T-helper 2 cell (primary cell): ENCODE measurements at places on chromosomes 7 and 10.
A peak's percentile ranks its signal among the peaks of the same experiment; 100 is the strongest.

GRCh38 chr10:112376396-112376790 lies 2.5 kb downstream of the ACSL5 start:
- DNase-seq = no peak

DNA sequence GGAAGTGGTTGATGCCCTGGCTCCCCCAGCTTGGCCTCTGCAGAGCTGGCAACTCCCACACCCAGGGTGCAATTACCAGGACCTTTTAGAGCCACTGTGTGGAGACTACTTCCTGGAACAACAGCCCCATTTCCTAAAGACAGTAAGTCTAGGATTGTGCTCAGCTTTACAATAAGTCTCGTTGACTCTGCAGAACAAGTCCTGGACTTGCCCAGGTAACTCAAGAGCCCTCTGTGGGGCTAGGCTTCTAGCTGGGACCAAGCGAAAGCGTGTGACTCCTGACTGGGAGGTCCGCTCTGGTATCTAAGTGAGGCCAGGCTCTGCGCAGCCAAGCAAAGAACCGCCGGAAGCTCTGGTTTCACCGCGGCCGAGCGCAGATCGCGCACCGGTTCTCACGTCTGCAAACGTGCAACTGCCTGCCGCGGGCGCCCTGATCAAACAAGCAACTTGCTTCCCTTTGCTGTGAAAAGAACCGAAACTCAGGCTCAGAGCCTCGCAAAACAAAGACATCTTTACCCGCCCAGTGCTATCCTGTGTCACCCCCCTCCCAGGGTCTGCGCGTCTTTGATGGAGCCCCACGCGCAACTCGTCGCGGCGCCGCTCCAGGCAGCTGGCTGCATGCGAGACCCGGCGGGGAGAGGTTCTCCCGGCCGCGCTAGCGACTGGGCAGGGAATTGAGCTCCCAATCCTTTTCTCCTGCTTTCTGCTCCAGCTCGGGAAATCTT lies 4.4 kb upstream of the PDLIM1 start:
- no peak for DNase-seq

DNA sequence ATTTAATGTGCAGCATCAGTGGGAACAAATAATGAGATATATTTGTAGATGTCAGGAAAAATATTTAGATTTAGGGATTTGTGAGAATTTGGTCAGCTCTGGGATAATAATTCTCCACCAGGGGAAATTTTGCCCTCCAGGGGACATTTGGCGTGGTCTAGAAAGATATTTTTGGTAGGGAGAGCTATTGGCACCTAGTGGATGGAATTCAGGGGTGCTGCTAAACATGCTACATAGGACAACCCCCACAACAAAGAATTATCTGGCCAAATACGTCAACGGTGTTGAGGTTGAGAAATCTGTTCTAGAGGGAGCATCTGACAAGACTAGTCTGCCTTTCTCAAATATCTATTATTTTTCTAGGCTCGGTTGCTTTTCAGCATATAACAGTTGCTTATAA lies 2.1 kb downstream of the ADK start:
- DNase-seq = no peak

DNA sequence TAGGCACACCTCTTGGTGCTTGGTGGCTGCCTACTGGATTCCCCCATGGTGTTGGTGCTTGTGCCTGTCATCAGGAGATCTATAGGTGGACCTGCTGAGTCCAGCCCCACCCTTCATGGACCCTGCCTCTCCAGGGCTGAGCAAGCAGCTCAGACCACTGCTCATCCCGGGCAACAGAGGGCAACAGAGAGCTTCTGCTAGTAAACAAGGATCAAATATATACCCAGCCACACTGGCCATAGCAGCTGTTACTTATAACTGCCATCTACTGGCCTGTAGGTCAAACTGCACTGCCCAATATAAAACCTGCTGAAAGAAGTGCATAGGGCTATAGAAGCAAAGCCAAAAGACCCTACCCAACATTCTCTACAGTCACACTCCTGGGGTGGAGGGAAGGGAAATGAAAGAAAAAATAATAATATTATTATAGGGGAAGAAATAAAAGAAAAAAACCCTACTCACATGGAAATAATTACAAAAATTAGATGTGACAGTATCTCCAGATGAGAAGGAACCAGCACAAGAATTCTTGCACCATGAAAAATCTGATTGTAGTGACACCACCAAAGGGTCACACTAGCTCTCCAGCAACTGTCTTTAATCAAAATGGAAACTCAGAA lies 54.9 kb upstream of the ZNF800 start:
- peak; percentile 81 for DNase-seq

GRCh38 chr10:129833468-129833950 lies 130.6 kb downstream of the EBF3 start:
- DNase-seq = no peak

GRCh38 chr7:157769526-157770215 lies 432.9 kb downstream of the DNAJB6 start:
- no peak for DNase-seq

GRCh38 chr7:13933091-13933490 lies 56.4 kb downstream of the ETV1 start:
- DNase-seq = no peak

DNA sequence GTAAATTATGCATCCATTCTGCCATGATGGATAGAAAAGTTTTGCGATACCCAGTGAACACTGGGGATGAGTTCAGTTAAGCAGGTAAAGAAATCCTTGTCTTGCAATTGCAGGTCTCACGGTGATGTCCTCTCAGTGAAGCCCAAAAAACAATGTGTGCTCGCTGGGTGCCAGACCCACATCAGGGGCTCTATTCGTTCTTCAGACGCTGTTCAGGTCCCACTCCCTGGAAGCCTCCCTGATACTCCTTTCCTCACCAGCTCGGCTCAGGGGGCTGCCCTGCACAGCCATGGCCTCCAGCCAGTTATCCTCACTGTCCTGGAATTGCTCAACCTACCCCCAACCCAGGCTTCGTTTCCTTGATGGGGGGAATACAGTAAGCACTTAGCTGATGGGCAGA lies 323.5 kb downstream of the ADARB2 start:
- DNase-seq = no peak

DNA sequence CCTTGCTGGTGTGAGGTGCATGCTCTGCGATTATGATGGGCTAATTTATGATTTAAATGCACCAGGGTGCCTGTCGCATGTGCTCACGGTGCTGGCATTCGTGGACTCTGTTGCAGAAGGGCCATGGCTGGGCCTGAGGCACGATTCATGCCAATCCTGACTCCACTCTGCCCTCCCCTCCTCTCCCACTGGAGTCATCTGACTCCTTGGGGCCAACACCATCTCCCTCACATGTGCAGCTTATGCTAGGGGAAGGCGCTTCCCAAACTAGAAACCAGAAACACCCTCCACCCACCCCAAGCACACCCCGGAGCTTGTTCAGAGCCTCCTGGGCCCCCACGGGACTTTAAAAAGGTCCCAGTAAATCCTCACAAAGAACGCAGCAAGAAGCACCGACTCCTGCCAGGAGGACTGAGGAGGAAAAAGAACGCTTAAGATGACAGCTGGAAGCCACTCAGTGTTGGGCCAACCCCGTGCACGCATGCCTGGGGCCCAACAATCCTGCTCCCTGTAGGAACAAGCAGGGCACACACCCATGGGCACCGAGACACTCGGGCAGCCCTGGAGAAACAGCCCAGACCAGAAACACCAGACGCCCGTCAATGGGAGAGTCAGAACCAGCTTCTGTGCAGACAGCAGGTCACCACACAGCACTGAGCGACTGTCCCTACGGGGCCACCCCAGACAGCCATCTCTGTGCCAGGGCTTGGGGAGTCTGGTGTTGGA lies 14.1 kb downstream of the BRI3 start:
- DNase-seq = no peak

DNA sequence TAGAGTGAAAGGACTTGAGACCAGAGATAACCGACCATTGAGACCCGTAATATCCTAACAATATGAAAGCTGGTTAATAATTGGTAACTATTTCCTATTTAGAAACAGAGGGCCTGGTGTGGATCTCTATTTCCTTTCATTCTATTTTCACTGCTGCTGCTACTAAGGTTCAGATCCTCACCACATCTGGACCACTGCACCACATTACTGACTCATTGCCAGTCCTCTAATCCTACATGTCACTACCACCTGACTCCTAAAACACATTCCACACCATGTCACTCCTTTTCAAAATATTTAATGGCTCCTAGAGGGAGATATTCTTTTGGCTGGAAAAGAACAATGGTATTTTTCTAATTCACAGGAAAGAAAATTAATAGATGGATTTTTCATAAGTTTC lies 6.4 kb downstream of the USP54 start:
- DNase-seq = no peak

DNA sequence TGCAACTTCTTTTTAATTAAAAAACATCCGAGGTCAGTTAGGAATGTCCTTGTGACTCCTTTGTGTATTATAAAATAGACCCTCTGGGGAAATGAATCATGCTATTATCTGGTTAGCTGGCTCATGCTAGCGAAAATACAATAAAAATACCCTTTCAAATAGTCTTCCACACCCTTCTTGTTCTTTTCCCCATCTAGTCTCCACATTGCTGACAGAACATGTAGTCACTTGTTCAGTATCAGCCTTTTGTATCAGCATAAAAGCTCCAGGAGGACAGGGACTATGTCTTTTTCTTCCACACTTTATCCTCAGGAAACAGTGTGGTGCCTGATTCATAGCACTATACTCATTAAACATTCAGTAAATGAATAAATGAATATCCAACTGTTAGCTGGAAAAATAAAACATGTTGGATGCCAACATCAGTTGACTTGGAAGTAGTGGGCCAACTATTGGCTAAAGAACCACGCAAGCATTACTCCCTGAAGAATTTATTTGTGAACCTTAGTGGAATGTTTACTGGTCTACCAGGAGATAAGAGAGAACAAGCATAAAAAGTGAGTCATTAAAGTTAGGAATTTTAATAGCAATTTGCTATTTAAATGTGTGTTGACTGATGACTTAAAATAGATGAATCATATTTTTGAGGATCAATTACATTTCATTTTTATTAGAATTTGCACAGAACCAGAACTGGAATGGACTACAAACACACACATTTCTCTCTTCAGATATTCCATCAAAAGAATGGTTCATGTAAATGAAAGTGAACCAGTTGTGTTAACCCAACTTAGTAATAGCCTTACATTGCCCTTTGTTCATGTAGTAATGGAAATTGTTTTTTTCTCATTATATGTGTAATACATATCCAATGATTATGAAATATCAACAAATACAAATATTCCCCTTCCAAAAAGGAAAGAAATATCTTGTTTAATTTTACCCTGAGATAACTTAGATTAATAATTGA lies 129.6 kb downstream of the DKK1 start:
- DNase-seq = no peak

DNA sequence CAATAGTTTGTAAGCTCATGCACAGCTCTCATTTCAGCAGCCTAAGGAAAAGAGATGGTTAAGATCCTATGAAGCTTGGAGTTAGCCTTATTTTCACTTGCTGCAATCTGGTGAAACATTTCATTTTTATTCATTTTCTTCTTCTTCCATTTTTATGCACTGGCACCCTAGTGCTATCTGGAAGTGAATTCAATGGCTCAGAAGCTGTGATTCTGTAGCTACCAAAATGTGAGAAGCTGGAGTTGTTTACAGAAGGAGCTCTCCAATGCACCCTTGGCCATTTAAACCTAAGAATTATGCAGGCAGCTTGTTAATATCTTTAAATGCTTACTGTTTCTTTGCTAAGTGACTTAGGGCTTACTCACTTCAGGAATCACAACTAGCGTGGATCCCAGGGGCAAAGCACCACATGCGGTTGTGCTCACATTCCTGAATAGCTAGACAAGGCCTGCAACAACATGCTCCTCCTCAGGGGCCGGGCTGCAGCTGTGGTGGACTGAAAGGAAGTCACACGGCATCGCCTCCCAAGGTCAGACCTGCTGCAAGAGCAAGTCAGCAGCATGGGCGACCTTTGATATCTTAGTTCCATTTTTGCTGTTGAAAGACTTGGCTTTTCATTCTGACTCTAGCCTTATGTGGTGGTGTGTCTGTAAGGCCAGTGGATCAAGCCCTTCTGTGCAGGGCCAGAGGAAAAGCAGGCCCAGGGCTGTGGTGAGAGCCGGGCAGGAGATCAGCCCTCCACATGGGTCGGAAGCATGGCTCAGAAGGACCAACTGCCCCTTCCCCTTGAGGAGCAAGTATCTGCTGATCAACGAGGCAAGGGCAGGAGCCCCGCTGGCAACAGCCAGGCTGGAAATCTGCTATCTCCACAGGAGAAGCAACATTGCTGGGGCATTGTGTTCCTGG lies 91.9 kb upstream of the MBL2 start:
- no peak for DNase-seq

GRCh38 chr7:155224116-155224811 lies 73.4 kb upstream of the INSIG1 start:
- no peak for DNase-seq

GRCh38 chr10:74244097-74244685 lies 93.2 kb downstream of the ADK start:
- no peak for DNase-seq

DNA sequence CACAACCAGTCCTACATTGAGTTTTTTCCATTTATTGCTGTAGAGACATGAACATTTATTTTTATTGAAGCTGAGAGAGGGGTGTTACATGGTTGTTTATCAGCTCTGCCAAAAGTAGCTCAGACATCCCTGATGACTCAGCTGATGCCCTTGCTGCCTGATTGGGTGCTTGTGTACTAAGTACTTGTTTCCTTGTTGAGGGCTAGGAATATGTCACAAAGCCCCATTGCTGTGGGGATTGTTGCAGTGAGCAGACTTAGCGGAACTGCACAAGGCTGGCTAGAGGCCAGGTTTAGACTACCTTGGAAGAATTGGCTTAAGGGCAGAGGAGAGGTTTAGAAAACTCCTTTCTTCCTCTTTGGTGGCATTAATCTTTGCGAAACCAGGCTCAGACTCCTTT lies 110.6 kb downstream of the AUTS2 start:
- no peak for DNase-seq

DNA sequence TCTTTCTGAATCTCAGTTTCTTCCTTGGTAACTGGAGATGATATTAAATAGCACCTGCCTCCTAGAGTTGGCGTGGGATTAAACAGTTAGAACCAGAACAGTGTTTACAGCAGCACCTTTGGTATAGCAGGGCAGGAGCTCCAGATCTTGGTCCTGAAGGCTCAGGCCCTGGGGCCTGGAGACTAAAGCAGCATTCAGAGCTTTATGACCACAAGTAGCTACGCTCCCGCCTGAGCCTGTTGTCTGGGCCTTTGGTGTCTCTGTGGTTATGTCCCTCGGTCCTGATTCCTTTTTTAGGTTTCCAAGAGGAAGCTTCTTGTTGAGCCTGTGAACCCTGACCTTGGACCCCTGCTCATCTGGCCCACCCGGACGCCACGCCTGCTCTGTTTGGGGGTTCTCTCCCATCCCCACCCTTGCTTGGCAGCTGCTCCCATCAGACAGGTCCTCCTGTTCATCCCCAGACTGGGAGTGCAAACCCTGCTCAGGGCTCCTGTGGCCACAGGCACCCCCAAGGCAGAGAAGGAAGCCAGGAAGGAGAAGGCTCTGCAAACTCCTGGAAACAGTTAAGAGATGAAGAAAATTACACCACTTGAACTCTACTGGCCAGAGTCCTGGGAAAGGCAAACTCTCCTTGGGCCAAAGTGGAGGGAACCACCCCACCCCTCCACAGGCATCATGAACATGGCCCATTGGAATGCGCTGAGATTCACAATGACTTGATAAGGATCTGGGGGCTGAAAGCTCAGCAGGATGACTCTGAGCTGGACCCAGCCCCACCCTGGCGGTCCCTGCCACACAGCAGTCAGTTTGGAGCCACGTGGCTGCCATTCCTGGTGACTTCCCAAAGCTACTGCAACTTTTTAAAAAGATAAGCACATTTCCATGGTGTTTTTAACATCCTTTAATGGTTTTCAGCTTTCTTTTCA lies 50.1 kb upstream of the TMEM72 start:
- DNase-seq = no peak
